ENCODE measurements at places on chromosomes 5 and 9.
A peak's percentile ranks its signal among the peaks of the same experiment; 100 is the strongest.

GRCh38 chr5:17157294-17157693 lies 60.1 kb upstream of the BASP1 start:
- no peak for DNase-seq

DNA sequence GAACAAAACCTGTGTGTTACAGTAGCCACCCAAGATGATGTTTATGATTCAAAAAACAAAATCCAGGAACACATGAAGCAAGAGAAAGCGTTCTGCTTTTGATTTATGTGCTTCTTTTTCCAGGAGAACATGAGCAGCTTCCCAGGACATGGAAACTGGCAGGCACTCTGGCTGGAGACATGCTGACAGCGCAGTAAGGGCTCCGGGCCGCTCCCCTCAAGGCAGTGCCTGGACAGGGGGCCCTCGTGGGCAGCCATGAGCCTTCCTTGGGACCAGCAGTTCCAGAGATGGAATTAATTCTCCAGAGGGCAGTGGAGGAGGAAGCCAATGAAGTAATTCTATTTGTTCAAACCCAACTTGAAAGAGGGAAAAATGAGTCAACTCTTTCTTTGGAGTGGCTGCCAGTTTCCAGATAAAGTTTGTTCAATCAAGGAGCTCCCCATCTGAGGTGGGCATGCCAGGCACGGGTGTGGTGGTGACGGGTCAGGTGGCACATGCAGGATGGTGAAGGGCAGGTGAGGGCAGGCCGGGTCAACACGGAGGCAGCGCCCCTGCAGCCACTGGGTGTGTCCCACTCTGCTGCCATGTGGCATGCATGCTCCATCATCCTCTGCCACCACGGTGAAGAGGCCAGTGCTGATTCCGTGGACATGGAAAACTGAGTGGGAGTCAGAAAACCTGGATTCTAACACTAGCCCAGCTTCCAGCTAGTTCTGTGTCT lies 83.8 kb downstream of the OTULIN start:
- DNase-seq, result no peak

DNA sequence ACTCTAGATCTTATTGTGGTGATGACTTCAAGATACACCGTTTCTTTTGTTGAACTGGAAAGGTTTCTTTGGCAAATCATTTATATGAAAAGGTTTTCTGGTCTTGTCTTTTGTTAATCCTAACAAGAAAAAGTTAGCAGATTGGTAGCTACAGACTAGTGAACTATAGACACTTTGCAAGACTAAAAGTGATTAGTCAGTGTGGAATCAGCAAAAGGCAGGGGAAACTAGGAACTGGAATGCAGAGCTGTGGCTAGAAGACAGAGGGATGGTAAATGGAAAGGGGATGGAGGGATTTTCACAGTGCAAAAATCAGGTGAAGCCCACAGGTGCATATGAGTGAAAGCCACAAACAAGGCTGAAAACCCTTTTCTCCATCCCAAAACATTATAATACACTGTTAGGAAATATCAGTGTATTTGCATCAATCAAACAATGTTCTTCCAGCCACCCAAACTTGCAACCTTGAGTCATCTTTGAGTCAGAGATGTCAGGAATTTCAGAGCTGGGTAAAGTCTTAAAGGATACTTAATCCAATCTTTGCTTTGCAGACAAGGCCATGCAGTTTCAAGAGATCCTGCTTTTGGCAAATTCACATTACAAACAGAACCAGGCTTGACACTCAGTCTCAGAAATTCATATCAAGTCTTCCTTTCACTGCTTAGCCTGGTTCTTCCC lies 52.7 kb downstream of the PLK2 start:
- DNase-seq, result peak; percentile 89

DNA sequence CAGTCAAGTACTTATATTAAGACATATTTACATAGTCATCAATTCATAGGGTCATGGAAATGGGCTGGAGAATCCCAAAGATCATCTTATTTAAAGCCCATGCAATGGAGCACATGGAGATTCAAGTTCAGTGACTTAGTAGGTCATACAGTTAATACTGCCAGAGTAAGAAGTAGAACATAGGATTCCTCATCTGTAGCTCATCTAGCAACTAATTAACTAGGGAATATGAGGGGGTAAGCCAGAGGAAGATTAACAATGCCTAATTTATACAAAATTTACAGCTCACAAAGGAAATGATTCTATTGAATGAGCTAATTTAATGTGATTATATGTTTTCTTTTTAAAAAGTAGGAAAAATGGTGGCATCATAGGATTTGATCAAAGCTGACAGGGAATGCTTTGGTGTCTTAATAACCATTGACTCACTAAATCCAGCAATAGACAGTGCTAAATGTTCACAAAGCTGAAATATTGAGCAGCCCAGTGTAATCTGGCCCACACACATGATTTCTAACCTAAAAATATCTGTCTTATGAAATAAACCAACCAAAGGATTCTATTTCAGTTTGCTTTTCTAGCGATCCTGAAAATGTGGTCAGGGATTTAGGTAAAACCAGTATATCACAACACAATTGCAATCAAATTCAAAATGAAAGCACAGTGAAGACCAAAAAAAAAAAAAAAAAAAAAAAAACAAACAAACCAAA lies 53.3 kb downstream of the PRDM6 start:
- DNase-seq, result no peak

DNA sequence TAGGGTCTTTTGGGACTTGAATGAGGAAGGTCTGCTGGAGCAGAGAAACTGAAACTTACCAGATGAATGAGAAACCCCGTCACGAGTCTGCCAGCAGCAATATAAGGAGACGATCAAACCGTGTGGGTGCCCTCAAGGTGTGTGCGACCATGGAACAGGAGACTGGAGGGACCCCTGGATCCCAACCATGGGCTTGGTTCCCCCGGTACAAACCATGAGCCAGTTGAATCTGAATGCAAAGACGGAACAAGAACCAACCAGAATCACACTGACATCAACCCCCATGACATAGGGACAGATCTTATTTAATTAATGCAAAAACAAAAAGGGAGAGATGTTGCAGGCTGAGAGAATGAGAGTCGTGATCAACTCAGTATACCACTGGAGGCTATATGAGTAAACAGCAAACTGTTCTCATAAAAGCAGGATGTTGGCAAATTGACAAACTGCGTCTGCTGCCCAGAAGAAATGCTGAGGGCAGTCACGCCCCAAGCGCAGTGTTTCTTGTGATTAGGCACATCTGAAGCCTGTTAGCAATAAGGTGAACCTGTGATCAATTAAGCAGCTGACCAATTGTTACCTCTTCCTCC lies 475.5 kb upstream of the ACO1 start:
- peak; percentile 66 for DNase-seq

GRCh38 chr5:34891981-34892380 lies 23.3 kb downstream of the RAD1 start:
- DNase-seq, result no peak

GRCh38 chr9:71814815-71815214 lies 46.5 kb upstream of the CEMIP2 start:
- no peak for DNase-seq

GRCh38 chr5:71482132-71482531 lies 26.7 kb downstream of the BDP1 start:
- DNase-seq, result peak; percentile 75

DNA sequence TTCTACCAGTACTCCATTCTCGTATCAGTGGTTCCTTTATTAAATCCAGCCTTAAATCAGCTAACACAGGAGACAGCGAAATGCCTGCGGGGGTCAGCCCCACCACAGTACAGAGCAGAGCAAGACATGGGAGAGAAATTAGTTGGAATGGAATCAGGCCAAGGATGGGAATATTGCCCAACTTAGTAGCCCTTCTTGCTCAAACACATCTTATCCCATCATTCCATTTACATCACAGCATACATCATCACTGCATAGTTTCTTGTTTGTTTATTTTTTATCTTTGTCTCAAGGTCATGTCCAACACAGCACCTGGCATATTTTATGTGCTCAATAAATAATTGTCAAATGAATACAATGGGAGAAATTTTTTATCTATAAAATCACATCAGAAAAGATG lies 34.3 kb upstream of the DAB2 start:
- peak; percentile 18 for DNase-seq

DNA sequence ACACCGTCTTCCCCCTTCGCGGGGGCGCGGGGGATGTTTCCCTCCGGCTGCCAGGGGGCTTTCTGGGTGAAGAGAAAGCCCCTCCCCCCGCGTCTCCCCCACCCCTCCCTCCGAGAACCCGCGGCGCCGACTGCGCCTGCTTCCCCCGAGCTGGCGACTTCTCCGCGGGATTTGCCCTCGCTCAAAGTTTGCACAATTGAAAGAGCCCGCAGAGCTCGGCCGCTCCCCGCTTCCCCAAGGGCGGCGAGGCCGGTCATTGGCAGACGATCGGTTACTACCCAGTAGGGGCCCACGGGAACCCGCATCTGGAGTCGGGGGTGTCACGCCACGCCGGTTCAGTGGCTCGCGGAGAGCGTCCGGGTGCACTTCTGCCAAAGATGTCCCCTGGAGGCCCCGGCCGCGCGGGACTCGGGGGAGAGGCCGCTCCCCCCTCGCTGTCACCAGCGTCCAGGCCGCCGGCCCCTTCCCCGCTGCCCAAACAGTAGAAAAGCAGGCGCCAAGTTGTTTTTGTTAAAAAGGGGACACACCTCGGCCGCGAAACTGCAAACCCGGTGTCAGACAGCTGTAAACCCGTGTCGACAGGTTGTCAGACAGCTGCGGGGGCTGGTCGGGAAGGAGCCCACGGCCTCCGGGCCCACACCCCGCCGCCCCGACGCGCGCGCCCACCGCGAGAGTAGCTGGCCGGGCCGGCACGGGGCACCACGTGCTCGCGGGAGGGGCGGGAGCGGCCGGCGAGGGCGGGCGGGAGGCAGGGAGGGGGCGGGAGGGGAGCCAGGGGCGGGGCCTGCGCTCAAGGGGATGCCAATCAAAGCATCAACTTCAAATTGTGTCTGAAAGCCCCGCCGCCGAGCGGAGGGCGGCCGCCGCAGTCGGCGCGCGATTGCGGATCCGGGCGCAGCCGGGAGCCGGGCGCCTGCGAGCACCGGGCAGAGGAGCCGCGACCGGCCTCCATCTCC lies at the start of gene IRX1:
IRX1 (plus strand) TSS at position 827 of the 956 bp plus-strand sequence. CDS start 274 bp downstream, outside the sequence.
- peak; percentile 84 for DNase-seq

GRCh38 chr9:122314165-122314564 lies 49.5 kb downstream of the MRRF start:
- DNase-seq, result no peak

- peak; percentile 18 for DNase-seq
These were observed 9.6 kb downstream of the FBXO38 start for GRCh38 chr5:148393390-148393741.

GRCh38 chr9:37707748-37708147 lies 45.9 kb upstream of the TRMT10B start:
- DNase-seq, result no peak

DNA sequence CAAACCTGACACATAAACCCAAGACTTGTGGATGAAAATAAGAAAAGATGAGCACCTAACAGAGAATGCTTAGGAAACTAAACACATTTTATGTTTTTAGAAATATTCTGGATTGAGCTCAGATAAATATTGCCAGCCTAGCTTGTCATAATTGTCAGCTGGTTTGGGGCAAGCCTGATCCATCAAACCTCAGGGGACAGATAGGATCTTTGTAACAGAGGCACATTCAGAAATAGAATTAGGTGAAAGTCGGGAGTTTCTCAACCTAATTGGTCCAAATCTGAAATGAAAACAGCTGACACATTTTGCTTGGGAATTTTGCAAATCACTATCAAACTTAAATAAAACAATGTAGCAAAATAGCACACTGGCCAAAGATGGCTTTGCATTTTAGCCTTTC lies 503.7 kb downstream of the ANXA1 start:
- DNase-seq, result no peak

- DNase-seq, result no peak
These were observed 322 bp upstream of the SH3GL2 start for GRCh38 chr9:17578577-17578910.

DNA sequence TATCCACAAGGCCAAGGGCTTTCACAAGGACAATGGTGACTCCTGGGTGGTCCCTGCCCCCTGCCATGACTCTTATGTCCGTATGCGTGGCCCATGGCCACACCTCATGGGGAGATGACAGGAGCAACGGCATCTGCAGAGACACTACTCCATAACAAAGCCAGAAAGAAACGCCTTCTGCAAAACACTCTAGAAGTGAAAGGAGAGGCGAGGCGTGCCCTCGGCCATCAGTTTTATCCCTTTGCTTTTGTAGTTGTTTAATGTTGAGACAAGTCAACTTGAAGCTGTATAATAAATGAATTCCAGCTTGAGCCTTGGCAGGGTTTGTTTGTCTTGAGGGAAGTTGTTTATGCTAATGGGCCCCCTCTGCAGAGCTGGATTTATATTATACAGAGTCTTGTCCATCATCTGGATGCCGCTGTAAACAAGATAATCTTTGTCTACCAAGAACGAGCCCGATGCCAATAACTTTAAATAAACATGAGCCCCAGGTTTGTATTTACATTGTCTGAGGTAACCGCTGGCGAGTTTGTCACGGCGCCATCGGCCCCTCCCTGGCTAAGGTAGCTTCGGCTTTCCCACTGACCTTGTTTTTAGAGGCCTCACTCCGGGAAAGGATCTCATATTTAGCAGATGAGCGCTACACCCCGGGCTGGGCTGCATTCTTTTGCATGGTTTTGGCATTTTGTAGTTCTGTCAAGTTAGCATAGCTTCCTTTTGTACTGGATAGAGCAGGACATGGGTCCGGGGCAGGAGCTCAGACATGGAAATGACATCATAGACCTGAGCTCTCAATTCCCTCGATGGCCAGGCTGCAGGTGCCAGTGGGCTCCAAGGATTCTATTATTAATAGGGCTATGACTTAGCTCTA lies 165.3 kb downstream of the ERCC6L2 start:
- no peak for DNase-seq

GRCh38 chr9:4009006-4009511 lies 290.8 kb downstream of the GLIS3 start:
- DNase-seq, result no peak

GRCh38 chr9:33106827-33107621 lies 30.6 kb upstream of the SMU1 start:
- DNase-seq, result peak; percentile 73

DNA sequence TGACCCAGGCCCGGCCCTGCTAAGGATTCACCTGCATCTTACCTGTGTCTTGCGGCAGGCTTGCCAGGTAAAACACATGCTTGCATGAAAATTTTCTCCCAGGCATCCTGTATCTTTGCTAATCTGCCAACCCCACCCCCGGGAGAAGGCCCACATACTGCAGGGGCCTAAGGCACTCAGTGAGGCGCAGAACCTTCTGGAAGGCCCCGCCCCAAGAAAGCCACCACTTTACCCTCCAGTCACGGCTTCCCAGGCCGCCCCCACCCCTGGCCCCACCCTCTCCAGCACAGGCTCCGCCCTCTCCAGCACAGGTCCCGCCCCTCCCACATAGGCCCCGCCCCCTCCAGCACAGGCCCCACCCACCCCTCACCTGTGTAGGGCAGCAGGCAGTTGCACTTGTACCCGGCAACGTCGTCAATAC lies 29.8 kb upstream of the SEC16A start:
- peak; percentile 55 for DNase-seq

GRCh38 chr5:125550274-125550673 lies 803.8 kb upstream of the ZNF608 start:
- DNase-seq, result no peak
